ENCODE measurements at places on chromosomes 3 and 15.

DNA sequence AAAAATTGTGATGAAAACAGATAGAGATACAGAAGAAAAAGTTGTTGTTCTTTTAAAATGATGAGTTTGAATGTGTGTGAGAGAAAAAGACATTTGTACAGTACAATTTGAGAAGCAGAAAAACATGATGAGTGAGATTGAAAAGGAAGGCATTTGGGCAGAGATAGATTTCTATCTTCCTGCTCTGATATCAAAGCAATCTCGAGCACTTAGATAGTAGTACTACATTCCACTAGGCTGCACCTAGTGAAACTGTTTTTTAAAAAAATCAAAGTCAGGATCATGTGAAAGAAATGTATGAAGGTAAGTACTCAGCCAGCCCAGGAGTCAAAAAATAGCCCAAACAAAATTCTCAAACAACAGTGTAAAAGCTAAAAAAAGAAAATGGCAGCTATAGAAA, 104.1 kb upstream of the UBE2E2 start:
- no peak for DNase-seq

DNA sequence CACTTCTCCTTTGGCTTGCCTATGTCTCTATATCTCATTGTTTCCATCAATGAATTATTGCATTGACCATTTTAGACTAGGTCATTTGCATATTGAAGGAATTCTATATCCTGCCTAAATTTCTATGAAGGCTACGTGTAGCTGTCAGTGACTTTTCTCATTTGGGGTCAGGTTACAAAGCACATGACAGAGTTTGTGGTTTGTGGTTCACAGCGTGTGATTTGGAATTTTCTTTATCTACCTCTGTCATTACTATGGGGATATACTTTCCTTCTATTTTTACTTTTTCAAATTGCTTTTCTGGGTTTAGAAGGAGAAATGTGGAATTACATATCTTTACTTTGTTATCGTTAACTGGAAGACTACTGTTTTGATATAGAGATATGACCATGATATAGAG, 317.3 kb upstream of the CFAP20DC start:
- no peak for DNase-seq

GRCh38 chr3:66472313-66473134, 28.3 kb downstream of the LRIG1 start:
- no peak for DNase-seq

DNA sequence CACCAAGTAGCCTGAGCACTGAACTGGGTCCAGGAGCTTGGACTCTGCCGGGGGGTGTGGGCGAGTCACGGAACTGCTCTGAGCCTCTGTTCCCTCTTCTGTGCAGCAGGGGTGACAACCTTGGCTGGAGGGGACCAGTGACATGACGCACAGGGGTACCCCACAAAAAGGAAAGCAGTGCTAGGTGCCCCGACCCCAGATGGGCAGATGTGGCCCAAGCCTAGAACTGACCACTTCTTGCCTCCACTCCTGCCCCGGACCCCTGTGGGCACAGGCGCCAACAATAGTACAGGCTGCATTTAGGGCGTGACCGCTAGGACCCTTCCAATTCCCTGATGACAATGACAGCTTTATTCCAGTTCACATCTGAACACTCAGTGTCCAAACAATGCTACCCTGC, 255.9 kb upstream of the LYSMD4 start:
- DNase-seq, result no peak

DNA sequence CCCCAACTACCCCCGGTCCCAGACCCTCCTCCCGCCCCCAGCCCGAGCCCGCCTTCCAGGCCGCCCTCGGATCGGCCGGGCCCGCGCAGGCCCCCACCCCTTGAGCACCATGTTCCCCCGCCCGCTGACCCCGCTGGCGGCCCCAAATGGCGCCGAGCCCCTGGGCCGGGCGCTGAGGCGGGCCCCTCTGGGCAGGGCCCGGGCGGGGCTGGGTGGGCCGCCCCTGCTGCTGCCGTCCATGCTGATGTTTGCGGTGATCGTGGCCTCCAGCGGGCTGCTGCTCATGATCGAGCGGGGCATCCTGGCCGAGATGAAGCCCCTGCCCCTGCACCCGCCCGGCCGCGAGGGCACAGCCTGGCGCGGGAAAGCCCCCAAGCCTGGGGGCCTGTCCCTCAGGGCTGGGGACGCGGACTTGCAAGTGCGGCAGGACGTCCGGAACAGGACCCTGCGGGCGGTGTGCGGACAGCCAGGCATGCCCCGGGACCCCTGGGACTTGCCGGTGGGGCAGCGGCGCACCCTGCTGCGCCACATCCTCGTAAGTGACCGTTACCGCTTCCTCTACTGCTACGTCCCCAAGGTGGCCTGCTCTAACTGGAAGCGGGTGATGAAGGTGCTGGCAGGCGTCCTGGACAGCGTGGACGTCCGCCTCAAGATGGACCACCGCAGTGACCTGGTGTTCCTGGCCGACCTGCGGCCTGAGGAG, 472 bp downstream of the CHST14 start:
- no peak for DNase-seq

DNA sequence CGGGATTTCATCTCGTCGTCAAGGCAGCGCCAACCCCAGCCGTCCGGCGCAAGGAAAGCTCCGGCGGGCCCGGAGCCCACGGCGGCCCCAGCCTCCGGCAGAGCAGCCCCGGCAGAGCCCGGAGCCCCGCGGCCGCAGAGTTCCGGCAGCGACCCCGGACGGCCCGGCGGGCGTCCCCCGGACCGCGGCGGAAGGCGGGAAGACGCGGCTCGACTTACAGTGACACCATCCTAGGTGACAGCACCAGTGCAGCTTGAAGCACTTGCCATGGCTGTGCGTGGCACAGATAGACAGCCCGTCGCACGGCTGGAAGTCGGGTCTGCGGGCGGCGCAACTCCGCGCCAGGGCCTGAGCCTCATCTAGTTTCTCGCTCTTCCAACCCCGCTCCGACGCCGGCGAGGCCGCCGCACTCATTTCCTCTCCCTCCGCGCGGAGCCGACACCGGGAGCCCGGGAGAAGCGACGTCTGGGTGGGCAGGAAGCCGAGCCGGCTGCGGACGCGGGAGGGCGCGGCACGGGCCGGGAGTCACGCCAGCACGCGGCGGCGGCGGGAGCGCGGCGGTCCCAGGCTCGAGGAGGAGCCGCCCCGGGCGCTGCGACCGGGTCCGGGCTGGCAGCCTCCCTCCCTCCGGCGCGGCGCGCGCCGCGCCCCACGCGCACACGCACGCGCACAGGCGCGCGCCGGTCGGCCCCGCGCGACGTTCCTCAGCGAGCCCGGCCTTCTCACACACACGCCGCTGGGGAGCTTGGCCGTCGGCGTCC, at the start of gene C3orf70:
Gene C3orf70, minus strand, starts transcription at position 651 of the 761 bp plus-strand sequence. Its CDS starts 237 bp downstream, at position 414.
- no peak for DNase-seq

DNA sequence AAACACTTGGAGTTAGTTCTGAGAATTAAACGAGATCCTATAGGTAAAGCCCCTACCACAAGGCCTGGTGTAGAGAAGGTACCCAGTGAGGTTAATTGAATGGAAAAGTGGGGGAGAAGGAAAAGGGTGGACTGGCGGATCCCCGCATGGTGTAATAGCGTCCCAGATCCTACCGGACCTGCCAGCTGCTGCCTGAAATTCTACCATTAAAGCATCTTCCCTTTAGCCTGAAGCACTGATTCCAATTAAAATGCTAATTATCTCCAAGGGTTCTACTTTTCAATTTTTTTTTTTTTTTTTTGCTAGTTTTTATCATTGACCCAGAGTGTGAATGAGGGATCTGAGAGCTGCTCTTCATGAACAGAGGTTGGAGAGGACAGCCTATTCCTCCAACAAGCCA, 237.9 kb downstream of the TLE3 start:
- DNase-seq, result no peak

- no peak for DNase-seq
These were observed 122.4 kb downstream of the RAP2B start for GRCh38 chr3:153284282-153284938.

DNA sequence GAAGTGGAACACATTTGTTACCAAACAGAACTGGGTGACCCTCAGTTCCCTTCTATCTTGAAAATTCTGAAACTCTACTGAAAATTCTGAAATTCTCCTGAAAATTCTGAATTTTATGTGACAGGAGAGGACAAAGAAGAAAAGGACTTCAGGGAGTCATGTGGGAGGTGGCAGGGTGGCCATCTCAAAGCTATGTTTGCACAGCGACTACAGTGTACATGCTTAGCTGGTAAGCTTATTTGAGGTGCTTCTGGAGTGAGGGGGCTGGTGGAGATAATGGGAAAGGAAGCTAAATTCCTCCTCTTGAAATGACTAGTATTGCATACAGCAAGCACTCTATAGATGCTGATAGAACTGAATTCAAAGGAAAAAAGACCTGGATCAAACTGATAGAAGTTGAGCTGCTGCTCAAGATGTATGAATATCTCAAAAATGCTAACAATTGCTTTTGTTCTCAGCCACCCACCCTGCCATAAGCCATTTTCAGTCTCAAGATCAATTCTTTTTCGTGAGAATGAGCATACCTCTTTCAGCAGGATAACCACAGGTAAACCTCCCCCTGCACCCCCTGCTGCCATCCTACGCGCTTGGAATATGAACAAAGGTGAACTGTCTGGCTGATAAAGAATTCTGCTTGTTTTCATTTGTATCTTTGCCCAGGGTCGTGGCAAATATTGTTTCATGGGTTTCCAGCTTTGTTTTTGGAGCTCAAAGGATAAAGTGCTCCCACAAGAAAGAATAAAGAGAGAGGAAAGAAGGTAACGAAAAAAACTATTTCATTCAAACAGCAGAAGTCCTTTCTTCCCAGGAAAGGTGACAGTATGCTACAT, 16.6 kb upstream of the ARHGEF3 start:
- DNase-seq, result no peak

DNA sequence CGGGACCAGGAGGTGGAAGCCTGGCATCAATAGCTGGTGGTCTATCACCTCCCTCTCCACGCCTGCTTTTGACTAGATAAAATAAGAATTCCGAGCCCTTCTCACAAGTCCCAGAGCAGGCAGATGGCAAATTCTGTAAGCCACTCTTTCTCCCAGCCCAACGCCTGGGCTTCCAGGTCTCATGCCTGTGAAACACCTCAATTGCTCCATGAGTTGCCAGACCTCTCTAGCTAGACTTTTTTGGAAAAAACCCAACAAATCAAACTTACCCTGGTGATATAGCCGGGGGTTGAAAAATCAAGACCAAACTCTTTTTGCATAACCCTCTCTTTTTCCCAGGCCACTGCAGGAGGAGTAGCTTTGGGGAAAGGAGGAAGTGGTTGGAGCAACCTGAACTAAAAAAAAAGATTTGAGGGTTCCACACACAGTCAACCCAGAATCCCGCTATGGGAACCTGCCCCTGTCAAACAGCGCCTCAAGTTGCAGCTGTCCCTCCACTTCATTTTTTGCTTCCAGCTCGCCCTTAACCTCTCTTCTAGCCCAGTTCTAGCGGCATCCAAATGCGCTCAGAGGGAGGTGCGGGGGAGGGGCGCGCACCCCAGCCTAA, 7.0 kb downstream of the BHLHE40 start:
- DNase-seq, result no peak

DNA sequence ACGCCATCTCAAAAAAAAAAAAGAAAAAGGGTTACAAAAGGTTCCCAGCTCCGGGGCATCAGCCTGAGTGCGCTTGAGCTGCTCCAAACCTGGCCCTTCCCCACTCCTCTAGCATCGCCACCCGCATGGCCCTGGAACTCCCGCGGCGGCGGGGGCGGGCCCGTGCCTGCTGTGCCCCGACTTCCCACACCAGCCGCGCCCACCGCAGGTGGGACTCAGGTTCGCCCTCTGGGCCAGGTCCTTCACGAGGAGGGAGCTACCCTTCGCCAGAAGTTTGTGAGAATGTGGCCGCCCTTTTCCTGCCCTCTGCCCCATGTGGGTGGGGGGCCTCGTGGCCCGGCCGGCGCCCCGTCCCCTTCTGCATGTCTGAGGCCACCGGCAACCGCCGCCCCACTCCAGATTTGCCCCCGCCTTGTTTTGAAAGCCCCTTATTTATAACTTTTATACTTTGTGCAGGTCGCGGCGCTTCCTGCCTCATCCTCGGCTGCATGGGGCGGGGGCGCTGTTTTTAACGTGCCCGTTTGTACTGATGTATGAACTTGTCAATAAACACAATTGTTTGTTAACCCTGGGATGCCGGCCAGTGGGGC, 507 bp upstream of the JMJD7 start:
- no peak for DNase-seq

GRCh38 chr15:64455961-64456371, 4.4 kb upstream of the ZNF609 start:
- DNase-seq, result no peak

DNA sequence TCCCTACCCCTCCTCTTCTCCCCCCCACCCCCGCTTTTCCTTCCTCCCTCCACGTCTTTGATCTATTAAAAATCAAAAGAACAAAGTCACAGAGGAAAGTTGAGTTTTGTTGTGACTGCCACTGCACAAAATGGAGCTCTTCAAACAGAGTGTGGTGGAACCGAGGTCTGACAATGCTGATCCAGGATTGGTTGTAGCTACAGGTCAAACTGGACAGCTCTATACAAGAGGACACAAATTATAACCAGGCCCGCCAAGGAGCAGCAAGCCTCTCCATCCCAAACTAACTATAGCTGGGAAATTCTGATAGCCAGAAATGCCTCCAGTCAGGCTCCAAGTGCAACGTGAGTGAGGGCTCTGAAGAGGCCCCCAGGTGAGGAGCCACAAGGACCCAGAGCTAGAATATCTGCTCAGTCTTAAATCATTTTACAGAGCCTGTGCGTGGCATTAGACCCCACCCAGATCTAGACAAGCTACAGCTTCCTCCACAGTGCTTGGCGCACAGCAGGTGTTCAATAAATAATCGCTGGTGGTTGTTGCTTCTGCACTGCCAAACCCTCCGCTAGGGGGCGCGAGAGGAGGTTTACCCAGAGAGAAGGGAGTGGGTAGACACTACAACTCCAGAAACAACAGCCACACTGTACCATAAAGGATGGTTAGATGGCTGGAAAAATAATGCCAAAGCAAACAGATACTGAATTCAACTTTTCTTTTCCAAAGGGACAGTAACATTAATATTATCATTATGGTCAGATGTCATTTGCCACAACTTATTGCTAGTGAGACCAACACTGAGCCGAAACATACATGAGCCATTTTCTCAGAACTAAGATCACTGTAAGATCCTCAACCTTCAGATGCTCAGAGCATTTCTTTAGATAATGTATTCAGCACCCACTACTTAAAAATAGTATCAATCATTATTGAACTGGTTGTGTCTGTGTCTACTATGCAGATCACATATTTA, 44.6 kb downstream of the ZIC4 start:
- DNase-seq, result no peak

- no peak for DNase-seq
These were observed 3.2 kb downstream of the EIF1B start for GRCh38 chr3:40312661-40313226.
